ENCODE measurements at places on chromosomes 1 and 21. TPM values are rescaled to one million over a fixed set of nuclear protein-coding genes. Genes with fewer than 3 reads are reported as not detected.

Gene CELA2B
- total RNA-seq: not detected

Gene MCOLN3
- total RNA-seq: 0.66 TPM

Gene CAMSAP2
- 2.5 TPM for total RNA-seq

Gene PLA2G2C
- 0.28 TPM for total RNA-seq

Gene URB1
- total RNA-seq: 39.2 TPM

Gene RYR2
- not detected for total RNA-seq

Gene EXTL1
- total RNA-seq: not detected

Gene HMGCS2
- total RNA-seq: not detected
